Bone marrow (tissue), 2 donors: ENCODE measurements at places on chromosomes 2 and 18.

DNA sequence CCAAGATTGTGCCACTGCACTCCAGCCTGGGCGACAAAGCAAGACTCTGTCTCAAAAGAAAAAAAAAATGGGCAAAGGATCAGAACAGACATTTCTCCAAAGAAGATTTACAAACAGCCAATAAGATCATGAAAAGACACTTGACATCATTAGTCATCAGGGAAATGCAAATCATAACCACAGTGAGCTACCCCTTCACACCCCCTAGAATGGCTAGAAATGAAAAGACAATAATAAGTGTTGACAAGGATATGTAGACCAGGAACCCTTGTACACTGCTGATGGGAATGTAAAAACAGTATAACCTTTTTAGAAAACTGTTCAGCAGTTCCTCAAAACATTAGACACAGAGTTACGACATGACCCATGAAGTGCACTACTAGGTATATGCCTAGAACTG, 18.4 kb upstream of the MTERF4 start:
- no peak for DNase-seq

- no peak for DNase-seq
These were observed 17.6 kb downstream of the FBXO11 start for GRCh38 chr2:47888581-47889280.

- DNase-seq, result no peak
These were observed 518.9 kb downstream of the TDRD15 start for GRCh38 chr2:21642647-21643046.

- no peak for DNase-seq
These were observed 102.2 kb downstream of the TEX51 start for GRCh38 chr2:127000937-127001336.

GRCh38 chr2:105150231-105150630, 91.3 kb upstream of the GPR45 start:
- DNase-seq, result no peak
